Renal cortical epithelial cell (primary cell): ENCODE measurements at places on chromosomes 3 and 15. TPM values are rescaled to one million over a fixed set of nuclear protein-coding genes. Genes with fewer than 3 reads are reported as not detected.

The A4GNT gene
- not detected in 2 replicates for total RNA-seq

The SI gene
- total RNA-seq, result not detected in 2 replicates

The RGMA gene
- 0.25 TPM in 1 of 2 replicates, not detected in the other for total RNA-seq

The HTR3E gene
- total RNA-seq, result not detected in 2 replicates

The CKMT1A gene
- 0.35 TPM in 1 of 2 replicates, not detected in the other for total RNA-seq

The MEX3B gene
- total RNA-seq, result 1.9 and 4.6 TPM in 2 replicates

The GOLGA8T gene
- total RNA-seq, result 0.30 TPM in 1 of 2 replicates, not detected in the other

The VIPR1 gene
- 0.25 and 0.69 TPM in 2 replicates for total RNA-seq

The TRAK1 gene
- total RNA-seq, result 26.4 and 84.4 TPM in 2 replicates

The WNT5A gene
- 20.5 and 32.2 TPM in 2 replicates for total RNA-seq

The EIF1B gene
- total RNA-seq, result 17.7 and 27.8 TPM in 2 replicates

The CCDC191 gene
- 1.6 and 6.4 TPM in 2 replicates for total RNA-seq

The AGBL1 gene
- total RNA-seq, result not detected in 2 replicates

The P2RY13 gene
- total RNA-seq, result not detected in 2 replicates

The ADAMTSL3 gene
- 11.1 and 20.7 TPM in 2 replicates for total RNA-seq

The FETUB gene
- total RNA-seq, result not detected in 2 replicates

The NPAP1 gene
- total RNA-seq, result under 0.01 TPM in 1 of 2 replicates, not detected in the other

The SYNM gene
- 1.7 and 6.0 TPM in 2 replicates for total RNA-seq

The GOLGA6L4 gene
- total RNA-seq, result 1.7 and 2.2 TPM in 2 replicates

The MYO5C gene
- total RNA-seq, result 17.2 and 18.3 TPM in 2 replicates

The RFTN1 gene
- 43.2 and 46.7 TPM in 2 replicates for total RNA-seq

The SLC28A2 gene
- not detected in 2 replicates for total RNA-seq

The FAM98B gene
- 8.3 and 14.3 TPM in 2 replicates for total RNA-seq

The PDZRN3 gene
- 0.17 and 0.30 TPM in 2 replicates for total RNA-seq

The PCLAF gene
- total RNA-seq, result 1.2 and 8.3 TPM in 2 replicates

The GOLGA6L10 gene
- 0.35 and 2.0 TPM in 2 replicates for total RNA-seq

The C3orf22 gene
- not detected in 2 replicates for total RNA-seq

The TRIM69 gene
- total RNA-seq, result 17.0 and 26.5 TPM in 2 replicates

The EPHB3 gene
- 0.15 and 0.17 TPM in 2 replicates for total RNA-seq

The HCN4 gene
- 0.52 and 0.94 TPM in 2 replicates for total RNA-seq

The NEK4 gene
- total RNA-seq, result 21.9 and 30.8 TPM in 2 replicates

The ADAMTS7 gene
- total RNA-seq, result 4.5 and 9.9 TPM in 2 replicates

The CSPG4 gene
- 0.35 TPM in 2 replicates for total RNA-seq

The CD80 gene
- total RNA-seq, result not detected in 2 replicates

The RHCG gene
- 0.10 and 1.6 TPM in 2 replicates for total RNA-seq

The GOLGA6B gene
- not detected in 2 replicates for total RNA-seq

The GLDN gene
- not detected in 2 replicates for total RNA-seq

The SENP8 gene
- 2.6 and 5.6 TPM in 2 replicates for total RNA-seq

The MOBP gene
- total RNA-seq, result 1.6 TPM in 1 of 2 replicates, not detected in the other

The KNG1 gene
- 0.99 TPM in 1 of 2 replicates, not detected in the other for total RNA-seq
